ENCODE measurements at places on chromosomes 5 and 9. TPM values are rescaled to one million over a fixed set of nuclear protein-coding genes. Genes with fewer than 3 reads are reported as not detected.

GRCh38 chr5:68565427-68565826 lies 349.9 kb downstream of the PIK3R1 start:
- no peak for DNase-seq

DNA sequence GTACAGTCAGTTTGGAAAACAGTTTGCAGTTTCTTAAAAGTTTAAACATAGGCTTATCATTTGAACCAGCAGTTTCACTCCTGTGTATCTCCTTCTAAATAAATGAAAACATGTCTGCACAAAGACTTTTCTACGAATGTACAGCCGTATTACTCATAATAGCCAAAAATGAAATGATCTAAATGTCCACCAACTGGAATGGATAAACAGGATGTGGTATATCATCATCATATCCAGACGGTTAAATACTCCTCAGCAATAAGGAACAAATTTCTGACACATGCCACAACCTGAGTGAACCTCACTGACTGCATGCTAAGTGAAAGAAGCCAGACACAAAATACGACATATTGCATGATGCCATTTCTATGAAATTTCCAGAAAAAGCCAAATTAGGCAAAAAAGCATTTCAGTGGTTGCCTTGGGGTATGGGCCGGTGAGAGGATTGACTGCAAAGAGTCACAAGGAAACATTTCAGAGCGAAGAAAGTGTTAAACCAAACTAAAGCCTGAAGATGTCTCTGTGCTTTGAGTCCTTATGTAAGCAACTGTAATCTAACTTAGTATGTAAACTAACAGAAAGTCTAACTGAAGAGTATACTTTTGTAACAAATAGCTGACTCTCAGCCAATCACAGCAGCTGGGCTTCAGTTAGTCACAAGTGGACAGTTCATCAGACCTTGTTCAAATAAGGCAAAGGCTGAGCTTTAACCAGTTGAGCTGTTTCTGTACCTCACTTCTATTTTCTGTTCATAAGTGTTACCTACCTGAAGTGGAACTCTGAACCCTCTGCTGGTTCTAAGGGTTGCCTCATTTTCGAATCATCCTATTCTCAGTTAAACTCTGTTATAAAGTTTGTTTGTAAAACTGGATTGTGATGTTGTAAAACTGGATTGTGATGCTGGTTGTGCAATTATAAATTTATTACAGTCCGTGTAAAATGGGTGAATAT lies 65.2 kb downstream of the TRIO start:
- DNase-seq: no peak

DNA sequence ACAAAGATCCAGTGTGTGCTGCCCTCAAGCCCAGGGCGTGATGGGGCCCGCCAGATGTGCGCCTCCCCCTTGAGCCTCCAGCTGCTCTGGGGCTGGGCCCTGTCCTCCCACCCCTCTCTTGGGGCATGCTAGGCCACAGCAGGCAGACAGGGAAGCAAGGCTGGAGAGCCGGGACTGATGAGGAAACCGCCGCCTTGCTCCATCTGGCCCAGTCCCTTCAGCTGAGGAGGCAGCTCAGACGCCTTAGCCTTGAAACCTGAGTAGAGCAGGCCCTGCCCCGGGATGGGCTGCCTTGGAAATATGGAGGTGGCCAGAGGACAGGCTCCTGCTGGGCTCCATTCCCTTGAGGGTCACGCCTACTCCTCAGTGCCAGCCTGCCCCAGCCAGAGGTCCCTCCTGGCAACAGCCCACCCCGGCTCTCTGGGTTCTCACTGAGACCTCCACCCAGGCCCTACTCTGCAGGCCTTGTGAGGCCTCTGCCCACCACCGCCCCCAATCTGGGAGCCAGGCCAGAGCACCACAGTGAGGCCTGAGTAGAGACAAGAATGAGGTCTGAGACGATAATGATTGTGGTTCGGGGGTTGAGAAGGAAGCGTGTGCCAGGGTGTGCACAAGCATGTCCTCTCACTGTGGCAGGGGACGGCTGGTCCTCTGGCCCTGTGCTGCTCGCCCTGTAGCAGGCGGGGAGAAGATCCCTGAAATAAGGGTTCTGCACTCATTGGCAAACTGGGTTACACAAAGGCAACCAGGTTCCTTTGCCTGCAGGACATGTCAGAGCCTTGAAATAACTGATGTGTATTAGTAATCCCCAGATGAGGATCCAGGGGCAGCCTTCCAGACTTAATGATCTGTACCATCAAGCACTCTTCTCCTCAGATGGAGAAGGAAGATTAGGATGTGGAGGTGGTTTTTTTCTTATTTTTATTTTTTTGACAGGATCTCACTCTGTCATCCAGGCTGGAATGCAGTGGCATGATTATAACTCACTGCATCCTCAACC lies 30.9 kb downstream of the CXXC5 start:
- DNase-seq: no peak

- no peak for DNase-seq
These were observed 48.6 kb upstream of the KCNMB1 start for GRCh38 chr5:170437621-170438375.

GRCh38 chr9:122463828-122464632 lies 13.7 kb downstream of the OR1J1 start:
- no peak for DNase-seq

GRCh38 chr9:109036744-109037680 lies 23.7 kb upstream of the CTNNAL1 start:
- DNase-seq: no peak

DNA sequence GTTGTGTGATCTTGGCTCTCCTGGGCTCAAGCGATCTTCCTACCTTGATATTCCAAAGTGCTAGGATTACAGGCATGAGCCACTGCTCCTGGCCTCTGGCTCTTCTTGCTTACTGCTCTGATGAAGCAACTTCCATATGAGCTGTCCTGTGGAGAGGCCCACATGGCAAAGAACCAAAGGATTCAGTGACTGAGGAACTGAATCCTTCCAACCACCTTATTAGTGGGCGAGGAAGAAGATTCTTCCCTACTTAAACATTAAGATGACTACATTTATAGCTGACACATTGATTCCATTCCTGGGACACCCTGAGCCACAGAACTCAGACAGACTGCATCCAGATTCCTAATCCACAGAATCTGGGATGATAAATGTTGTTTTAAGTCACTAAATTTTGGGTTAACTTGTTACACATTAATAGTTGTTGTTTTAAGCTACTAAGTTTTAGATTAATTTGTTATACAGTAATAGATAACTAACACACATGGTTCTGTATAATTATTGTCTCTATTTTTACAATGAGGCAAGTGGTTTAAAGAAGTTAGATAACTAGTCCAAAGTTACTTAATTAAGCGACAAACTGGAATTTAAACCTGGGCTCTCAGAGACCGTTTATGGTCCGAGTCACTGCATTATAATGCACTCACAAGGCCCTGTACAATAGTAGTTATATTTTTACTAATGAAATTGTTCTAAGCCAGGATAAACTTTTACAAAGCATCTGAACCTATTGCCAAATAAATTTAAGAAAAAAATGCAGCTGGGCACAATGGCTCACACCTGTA lies 16.7 kb upstream of the SLCO4C1 start:
- DNase-seq: no peak

GRCh38 chr5:140103154-140103553 lies 10.8 kb upstream of the PURA start:
- no peak for DNase-seq

DNA sequence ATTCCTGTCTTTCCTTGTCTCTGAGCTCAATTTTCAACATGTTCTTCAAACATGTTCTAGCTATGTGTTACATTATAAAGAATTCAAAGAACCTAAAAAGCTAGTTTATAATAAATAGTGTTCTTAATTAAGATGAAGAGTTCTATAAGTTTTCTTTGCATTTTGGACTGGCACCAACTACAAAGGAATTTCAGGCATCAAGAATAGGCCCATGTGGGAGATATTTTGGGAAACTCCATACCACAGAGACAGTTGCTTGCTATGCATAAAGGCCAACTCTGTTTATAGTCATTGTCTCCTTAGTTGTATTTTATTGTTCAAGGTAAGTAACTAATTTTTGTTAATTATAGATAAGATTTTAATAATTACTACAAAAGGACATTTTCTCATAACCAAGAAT lies 4.5 kb downstream of the SLF1 start:
- no peak for DNase-seq

DNA sequence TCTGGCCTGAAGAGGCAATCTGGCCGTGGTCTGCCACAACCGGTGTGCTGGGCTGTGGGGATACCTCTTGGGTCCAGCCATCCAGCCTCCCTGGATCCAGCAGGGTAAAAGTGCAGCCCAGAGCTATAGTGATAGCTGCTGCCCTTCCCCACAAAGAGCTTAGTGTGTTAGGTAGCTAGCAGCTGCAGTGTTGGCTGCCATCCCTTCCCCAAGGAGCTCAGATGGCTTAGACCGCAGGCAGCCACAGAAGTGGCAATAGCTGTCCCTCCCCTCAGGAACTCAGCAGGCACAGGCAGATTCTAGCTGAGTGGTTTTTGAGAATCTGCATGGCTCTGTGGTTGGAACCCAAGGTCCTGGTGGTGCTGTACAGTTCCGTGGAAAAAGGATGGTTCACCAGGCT lies 40.1 kb downstream of the GIN1 start:
- DNase-seq: no peak

GRCh38 chr5:179113143-179113530 lies 53.0 kb downstream of the ZNF354C start:
- no peak for DNase-seq

DNA sequence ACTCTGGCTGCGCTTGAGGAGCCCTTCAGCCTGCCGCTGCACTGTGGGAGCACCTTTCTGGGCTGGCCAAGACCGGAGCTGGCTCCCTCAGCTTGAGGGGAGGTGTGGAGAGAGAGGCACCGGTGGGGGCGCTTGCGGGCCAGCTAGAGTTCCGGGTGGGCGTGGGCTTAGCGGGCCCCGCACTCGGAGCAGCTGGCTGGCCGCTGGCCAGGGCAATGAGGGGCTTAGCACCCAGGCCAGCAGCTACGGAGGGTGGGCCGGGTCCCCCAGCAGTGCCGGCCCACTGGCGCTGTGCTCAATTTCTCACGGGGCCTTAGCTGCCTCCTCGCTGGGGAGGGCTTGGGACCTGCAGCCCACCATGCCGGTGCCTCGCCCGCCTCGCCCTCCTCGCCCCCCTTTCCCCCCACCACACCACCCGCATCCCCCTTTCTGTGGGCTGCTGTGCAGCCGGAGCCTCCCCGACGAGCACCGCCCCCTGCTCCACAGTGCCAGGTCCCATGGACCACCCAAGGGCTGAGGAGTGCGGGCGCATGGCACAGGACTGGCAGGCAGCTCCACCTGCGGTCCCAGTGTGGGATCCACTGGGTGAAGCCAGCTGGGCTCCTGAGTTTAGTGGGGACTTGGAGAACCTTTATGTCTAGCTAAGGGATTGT lies 954.5 kb downstream of the DTWD2 start:
- DNase-seq: no peak

DNA sequence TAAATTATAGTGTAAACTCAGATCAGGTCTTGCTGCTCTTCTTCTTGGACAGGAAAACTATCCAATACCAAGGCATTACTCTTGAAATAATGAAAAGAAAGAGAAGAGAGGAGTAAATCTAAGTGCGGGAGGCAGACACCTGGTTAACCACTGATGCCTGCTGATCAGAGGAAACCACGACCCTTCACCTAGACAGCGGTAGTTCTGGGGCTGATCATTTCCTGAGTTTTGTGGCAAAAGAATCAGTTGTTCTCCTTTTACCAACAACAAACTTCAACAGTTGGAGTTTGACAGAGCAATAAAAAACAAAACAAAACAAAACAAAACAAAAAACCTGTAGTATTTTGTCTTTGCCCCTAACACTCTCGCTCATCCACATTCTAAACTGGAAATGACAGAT lies 3.0 kb downstream of the RLN1 start:
- no peak for DNase-seq

GRCh38 chr5:157657516-157657915 lies 5.3 kb upstream of the SOX30 start:
- DNase-seq: no peak

GRCh38 chr5:37792975-37793631 lies 46.7 kb downstream of the GDNF start:
- no peak for DNase-seq

GRCh38 chr9:69193685-69194032 lies 19.6 kb downstream of the TJP2 start:
- no peak for DNase-seq

PCDHB5 gene
- 9.7 TPM for total RNA-seq

GNA14 gene
- total RNA-seq: 0.31 TPM

FREM1 gene
- total RNA-seq: 1.4 TPM

CAMK4 gene
- total RNA-seq: 130 TPM

FBP1 gene
- total RNA-seq: not detected

OR1Q1 gene
- not detected for total RNA-seq
